ENCODE measurements at places on chromosomes 7 and 10.

DNA sequence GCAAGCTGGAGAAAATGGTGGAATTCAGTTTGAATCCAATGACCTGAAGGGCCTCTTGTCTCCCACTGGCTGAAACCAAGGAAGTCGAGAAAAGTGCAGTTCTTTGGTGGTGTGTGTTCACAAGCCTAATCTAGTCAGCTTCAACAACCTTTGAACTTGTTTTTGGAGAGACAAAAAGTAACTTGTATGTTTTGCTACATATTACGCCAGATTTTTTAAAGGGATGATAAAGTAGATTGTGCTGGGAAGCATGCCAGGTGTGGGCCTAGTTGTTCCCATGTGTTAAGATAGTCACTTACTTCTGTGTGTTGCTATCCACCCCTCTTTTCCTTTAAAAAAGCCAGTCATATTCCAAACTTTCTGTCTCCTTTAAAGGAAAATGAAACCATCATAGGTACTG lies 79.7 kb upstream of the FAM3C start:
- DNase-seq, result no peak

GRCh38 chr10:68566955-68567354 lies 6.8 kb downstream of the TET1 start:
- peak; percentile 53 for DNase-seq

GRCh38 chr7:94286111-94286510 lies 108.6 kb upstream of the COL1A2 start:
- DNase-seq, result no peak

DNA sequence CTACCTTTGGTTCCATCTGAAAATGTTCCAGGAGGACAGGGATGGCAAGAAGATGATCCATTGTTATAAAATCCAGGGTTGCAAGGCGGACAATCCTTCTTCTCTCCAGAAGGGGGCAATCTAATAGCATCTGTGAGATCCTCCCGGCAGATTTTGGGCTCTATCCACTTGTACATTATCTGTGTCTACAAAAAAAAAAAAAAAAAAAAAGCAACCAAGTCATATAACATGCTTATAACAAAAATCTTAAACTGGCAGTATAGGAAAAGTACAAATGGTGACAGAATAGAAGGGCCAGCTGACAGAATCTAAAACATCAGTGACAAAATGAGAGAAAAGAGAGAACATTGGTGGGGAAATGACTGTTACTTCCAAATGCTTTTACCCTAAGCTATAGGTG lies 132.7 kb downstream of the ELAPOR2 start:
- peak; percentile 81 for DNase-seq

DNA sequence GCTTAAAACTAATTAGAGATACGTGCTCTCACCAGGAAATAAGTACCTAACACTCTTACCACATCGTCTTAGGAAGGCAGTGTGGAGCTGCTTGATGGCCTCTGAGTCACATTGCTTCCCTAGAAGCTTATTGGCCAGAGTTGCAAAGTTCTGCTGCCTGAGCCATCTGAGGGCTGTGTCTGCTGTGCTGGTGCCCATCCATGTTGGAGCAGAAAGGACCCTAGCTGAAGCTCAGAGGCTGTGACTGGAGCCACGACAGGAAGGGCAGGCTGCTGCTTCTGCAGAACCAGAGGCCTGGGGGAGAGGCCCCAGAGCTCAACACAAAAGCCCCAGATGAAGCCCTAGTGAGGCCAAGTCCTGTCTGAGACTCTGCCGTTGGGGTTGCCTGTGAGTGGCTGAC lies 64.8 kb upstream of the IGFBP3 start:
- no peak for DNase-seq

GRCh38 chr7:128271471-128271941 lies 30.4 kb downstream of the LEP start:
- no peak for DNase-seq

DNA sequence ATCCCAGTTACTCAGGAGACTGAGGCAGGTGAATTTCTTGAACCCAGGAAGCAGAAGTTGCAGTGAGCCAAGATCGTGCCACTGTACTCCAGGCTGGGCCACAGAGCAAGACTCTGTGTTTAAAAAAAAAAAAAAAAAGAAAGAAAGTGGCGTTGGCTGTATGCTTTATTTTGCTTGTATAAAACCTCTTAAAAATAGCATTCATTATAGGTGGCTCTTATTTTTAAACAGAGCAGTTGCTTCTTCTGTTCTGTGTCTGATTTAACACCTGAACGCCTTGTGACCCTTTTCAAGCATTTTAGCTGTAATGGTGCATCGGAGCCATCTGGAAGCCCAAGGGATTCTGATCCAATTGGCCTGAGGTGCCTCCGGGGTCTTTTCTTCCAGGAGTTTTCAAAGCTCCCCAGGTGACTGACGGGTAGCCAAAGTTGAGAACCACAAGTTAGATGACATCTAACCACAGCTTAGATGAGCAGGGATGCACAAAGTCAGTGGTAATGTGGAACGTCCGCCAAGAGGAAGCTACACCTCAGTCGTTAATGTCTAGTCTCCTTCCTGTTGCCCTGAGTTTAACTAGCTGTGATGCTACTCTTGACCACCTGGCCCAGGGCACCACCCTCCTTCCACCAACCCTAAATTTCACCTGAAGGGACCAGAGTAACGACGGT lies 274.6 kb upstream of the KLF6 start:
- DNase-seq, result no peak

DNA sequence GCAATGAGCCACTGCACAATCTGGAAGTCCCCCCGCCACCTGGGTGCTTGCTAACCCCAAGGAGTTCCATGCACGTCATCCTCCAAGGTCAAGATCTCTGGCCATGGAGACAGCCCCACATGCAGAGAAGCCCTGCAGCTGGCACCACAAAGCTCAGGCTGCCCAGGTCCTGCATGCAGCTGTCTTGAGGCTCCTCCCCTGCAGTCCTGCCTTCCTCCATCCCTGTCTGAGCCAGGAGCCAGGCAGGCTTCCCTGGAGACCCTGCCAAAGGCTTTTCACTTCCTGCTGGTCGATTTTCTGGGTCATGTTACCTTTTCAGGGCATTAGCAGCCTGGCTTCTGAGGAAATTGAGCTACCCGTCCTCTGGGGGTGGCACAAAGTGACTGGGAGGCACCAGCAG lies 12.5 kb upstream of the TMEM72 start:
- no peak for DNase-seq

GRCh38 chr10:132387764-132388210 lies 9.2 kb upstream of the PWWP2B start:
- peak; percentile 84 for DNase-seq
